Astrocyte (in vitro differentiated cells and primary cell): ENCODE measurements at places on chromosomes 3 and 15. TPM values are rescaled to one million over a fixed set of nuclear protein-coding genes. Genes with fewer than 3 reads are reported as not detected.

- DNase-seq: no peak
- H3K27ac ChIP-seq: no peak overlapping the region
- no peaks in the 10 kb centered on the region for H3K36me3 ChIP-seq
- no peak overlapping the region for H3K4me3 ChIP-seq
- H3K4me1 ChIP-seq: no peaks in the 10 kb centered on the region
Observed at GRCh38 chr3:196619223-196619622, 20.3 kb upstream of the NRROS start.

DNA sequence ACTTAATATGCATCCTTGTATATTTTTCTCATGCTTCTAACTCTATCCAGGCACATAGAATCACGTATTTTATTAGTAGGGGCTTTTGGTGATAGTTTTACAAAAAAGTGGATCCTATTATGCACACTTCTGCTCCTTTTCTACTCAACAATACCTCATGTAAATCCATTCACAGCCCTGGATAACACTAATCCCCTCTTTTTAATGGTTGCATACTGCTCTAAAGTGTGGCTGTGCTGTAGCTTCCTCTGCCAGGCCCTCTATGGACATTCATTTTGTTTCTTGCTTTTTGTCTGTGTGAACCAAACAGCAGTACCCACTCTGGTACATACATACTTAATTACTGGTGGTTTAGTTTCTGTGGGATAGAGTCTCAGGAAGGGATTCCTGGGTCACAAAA is 51.3 kb upstream of the SCAANT1 start:
- H3K4me1 ChIP-seq: peaks cover 21% of the 10 kb centered on the region
- DNase-seq: no peak
- no peak overlapping the region for H3K4me3 ChIP-seq
- no peak overlapping the region for H3K27ac ChIP-seq

DNA sequence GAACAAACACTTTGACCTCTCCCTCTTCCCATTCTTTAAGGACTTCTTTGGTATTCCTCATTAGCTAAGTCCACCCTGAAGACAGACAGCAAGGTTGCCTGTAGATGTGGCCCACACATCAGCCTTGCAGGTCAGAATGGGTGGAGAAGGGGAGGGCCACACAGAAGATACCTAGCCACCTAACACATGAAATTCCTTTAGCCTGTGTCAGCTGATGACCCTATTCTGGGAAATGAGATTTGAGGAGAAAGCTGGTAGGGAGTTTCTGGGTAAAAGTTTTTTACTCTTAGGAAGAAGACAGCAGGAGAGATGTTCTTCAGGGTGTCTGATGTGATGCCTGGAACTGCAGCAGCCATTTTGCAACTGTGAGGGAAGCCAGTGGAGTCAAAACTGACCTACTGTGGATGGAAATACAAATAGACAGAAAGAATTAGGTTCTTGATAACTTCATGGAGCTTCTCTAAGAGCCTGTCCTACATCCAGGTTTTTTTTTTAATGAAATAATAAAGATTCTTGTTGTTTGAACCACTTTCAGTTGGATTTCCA is 17.8 kb upstream of the SMAD6 start:
- no peak overlapping the region for H3K4me3 ChIP-seq
- no peak overlapping the region for H3K27ac ChIP-seq
- H3K36me3 ChIP-seq: no peaks in the 10 kb centered on the region
- no peak for DNase-seq

DNA sequence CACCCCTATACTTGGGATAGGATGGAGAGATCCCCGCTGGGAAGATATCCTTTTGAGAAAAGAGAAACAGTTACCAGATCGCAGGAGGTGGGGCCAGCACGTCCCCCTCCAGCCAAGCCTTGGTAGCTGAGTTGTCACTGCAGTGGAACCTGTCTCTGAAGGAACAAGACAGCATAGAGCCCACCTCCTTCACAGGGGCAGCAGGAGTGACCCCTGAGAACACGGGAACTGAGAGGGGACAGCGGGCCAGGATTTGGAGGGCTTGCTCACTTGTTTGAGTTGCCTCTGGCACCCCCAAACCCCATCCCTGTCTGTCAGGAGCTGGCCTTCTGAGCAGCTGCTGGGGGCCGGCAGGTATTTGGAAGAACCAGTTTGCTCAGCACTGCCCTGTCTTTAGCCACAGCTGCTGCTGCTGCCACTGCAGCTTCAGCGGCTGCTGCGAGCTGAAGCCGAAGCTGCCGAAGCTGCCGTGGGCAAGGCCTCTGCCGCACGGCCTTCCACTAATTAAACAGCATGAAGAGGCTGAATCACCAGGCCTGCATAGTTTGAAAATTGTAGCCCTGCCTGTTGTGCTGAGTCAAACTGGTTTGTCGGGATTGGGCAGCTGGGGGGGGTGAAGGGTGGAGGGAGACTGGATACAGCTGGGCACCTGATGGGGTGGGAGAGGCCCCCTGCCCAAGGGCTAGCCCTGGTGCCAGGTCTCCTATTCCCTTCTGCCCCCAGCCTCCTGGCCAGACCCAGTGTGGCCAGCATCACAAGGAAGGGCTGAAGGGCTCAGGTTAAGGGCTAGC is 4.0 kb downstream of the EPHB3 start:
- peaks cover 21% of the 10 kb centered on the region for H3K27me3 ChIP-seq
- no peak overlapping the region for H3K4me3 ChIP-seq
- DNase-seq: peak; percentile 89
- no peak overlapping the region for H3K27ac ChIP-seq
- H3K36me3 ChIP-seq: no peaks in the 10 kb centered on the region

DNA sequence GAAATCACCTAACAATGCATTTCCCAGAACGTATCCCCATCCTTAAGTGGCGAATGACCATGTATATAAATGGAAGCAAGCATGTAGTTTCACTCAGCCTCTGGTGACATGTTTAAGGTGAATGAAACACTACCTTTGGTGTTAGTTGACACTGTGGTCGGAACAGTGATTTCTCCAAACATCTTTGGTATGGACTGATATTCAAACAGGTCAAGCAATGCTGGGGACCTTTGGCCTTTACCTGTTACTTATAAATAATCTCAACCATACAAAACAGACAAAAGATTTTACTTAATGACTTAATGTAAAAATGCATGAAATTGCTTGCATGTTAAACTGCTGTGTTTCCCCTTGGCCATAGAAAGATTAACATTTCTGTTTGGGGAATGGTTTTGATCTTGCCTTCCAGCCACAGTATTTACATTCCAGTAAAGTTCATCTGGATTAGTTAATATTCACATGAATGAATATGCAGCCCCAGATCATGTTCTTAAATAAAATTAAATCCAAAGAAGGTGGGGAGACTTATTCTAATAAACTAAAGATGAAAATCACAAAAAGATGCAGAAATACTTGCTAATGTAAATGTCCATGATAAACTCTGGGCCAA is 74.4 kb upstream of the HES1 start:
- H3K4me3 ChIP-seq: no peak overlapping the region
- DNase-seq: peak; percentile 62
- H3K27me3 ChIP-seq: peaks cover 15% of the 10 kb centered on the region
- H3K36me3 ChIP-seq: no peaks in the 10 kb centered on the region
- peaks cover 4% of the 10 kb centered on the region for H3K4me1 ChIP-seq
- no peak overlapping the region for H3K27ac ChIP-seq

GRCh38 chr3:139309061-139309591 is 34.7 kb upstream of the MRPS22 start:
- H3K27ac ChIP-seq: no peak overlapping the region

- peaks cover 20% of the 10 kb centered on the region for H3K4me1 ChIP-seq
- no peak overlapping the region for H3K27ac ChIP-seq
- no peaks in the 10 kb centered on the region for H3K36me3 ChIP-seq
- no peak for DNase-seq
- H3K27me3 ChIP-seq: no peaks in the 10 kb centered on the region
Observed at GRCh38 chr3:100075851-100076730, 38.2 kb downstream of the FILIP1L start.

DNA sequence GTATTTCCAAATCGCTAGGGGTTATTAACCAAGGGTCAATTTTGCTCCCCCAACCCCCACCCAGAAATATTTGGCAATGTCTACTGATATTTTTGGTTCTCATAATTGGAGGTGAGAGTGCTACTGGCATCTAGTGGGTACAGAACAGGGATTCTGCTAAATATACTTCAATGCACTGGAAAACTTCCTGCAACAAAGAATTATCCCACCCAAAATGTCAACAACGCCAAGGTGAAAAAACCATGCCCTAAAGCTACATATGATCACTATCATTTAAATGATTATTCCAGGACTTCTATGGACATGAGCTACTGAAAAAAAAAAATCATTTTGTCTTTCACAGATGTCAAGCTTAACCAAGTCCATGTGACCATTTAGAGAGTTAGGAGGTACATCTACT is 867.9 kb downstream of the FHIT start:
- H3K4me3 ChIP-seq: no peak overlapping the region
- no peaks in the 10 kb centered on the region for H3K27me3 ChIP-seq
- H3K4me1 ChIP-seq: no peaks in the 10 kb centered on the region
- H3K36me3 ChIP-seq: no peaks in the 10 kb centered on the region
- DNase-seq: no peak

DNA sequence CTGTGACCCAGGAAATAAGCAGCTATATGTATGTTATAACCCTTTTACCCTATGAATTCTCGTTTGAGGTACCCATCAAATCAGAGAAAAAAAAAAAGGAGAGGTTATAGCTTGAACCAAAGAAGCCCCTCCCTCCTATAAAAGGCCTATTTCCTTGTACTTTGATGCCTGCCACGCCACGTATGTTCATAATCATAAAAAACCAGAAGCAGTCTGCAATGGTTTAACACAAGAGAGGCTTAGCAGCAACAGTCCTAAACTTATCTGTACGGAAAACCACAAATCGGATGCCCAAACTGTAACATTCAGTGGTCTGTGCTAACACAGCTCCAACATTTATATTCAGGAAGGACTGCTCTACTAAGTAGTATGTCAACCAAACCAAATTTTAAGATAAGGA is 21.2 kb downstream of the CCR8 start:
- no peak overlapping the region for H3K27ac ChIP-seq
- no peak for DNase-seq
- H3K4me3 ChIP-seq: no peak overlapping the region

DNA sequence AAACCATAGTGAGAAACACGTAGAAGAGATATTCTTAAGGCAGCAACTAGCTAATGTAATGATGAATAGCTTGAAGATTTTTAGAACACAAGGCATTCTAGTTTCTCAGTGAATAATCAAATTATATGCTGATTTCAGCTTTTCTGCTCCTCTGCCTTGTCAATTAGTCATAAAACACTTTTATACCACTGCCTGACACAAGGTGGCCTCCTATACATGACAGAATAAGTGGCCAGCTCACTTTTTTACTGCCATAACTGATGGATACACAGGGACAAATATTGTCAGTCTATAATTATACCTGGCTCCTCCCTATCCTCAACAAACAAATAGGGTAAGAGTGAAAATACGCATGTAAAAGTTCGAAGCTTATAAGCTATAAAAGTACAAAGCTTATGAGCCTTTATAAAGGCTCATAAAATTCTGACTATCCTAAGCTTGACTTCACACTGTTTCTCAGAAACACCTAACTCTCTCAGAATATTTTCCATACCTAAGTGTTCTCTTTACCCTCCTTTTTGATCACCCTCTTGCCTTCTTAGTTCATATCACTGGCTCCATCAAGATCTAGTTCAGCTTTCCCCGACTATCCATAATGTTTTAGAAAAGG is 81.6 kb downstream of the HERC1 start:
- H3K4me3 ChIP-seq: no peak overlapping the region
- H3K36me3 ChIP-seq: no peaks in the 10 kb centered on the region
- H3K4me1 ChIP-seq: no peaks in the 10 kb centered on the region
- peak; percentile 25 for DNase-seq

- peaks cover 19% of the 10 kb centered on the region for H3K4me1 ChIP-seq
- no peak for DNase-seq
- no peaks in the 10 kb centered on the region for H3K27me3 ChIP-seq
- H3K27ac ChIP-seq: no peak overlapping the region
Observed at GRCh38 chr3:37161351-37161750, 13.0 kb downstream of the LRRFIP2 start.

DNA sequence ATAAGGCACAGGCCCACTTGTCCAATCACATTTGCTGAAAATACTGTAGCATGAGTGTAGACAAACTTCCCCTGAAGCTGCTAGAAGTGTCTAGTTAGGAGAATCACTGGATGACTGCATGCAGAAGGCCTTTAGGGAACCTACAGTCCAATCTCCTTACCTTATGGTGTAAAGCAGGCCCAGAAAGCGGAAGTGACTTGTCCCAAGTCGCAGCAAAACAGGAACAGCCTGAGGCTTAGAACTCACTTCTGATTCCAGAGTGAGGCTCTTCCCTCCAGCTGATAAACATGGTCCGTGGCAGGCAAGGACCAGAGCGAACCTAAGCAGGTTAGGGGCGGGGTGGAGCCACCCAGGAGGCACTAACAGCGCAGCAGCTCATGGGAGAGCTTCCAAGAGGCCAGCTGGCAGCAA is 2.5 kb downstream of the GRAMD2A start:
- peaks cover 18% of the 10 kb centered on the region for H3K36me3 ChIP-seq
- H3K4me1 ChIP-seq: peaks cover 7% of the 10 kb centered on the region

DNA sequence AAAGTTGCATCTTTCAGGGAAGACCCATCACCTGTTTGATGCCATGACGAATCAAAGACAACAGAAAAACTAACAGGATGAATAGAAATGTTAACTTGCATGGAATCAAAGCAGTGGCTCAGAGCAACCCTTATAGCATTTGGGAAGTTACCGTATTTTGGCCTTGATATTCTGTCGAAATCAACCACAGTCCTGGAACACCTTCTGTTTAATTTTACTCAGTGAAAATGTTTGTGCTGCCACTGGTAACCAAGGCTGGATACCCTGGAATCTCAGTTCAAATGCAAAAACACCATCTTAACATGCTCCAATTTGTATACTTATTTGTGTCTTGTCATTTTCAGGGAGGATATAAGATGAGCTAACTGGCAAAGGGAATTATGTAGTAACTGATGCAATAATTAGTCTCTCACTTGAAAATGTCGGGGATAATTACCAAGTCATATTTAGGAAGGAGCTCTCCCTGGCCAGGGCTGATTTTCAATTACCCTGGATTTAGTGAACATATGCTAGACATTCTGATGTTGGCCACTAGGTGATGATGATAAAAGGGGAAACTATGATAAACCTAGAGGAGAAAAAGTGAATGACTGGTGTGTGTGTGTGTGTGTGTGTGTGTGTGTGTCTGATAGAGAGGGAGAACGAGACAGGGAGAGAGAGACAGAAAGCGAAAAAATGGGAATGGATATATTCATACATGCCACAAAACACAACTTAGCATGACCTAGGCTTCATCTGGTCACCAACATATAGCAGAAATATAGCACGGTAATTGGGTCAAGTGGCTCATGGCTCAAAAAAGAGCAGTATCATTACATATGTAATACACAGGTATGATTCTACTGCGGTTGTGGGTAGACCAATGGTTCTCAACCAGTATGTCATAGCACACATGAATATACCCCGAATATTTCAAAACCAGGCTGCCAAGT is 19.0 kb upstream of the PRICKLE2 start:
- no peaks in the 10 kb centered on the region for H3K27me3 ChIP-seq
- no peak overlapping the region for H3K4me3 ChIP-seq
- no peak for DNase-seq

DUOXA2 gene
- total RNA-seq: not detected in 2 replicates

IL12A gene
- 2.9 and 3.0 TPM in 2 replicates for total RNA-seq

SMARCC1 gene
- total RNA-seq: 131 and 146 TPM in 2 replicates

MASP1 gene
- 0.62 and 0.79 TPM in 2 replicates for total RNA-seq

RLBP1 gene
- total RNA-seq: not detected in 2 replicates
